NCI-H1105 treated with DMSO at 0.1 percent for 48 hours (cell line): ENCODE measurements at places on chromosomes 4 and X.
A peak's percentile ranks its signal among the peaks of the same experiment; 100 is the strongest.

DNA sequence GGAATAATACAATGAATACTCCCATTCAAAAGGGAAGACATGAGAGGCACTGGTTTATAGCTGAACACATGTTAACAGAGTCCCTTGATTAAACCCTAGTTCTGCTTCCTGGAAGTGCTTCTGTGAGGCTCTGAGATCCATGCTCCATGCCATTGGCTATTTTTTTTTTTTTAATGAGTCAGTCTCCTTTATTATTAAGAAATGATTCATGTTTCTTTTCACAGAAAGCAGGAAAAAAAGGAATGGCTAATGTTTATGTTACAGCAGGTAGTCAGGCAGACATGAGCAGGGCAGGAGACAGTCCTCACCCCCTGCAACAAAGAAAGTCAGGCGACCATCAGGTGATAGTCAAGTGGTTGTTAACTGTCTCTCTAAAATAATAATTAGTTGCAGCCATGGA is 598.7 kb downstream of the EPHA5 start:
- peak; percentile 65 for DNase-seq

GRCh38 chr4:113623274-113623894 is 138.2 kb downstream of the CAMK2D start:
- no peak for DNase-seq

GRCh38 chr4:15331930-15332329 is 95.9 kb upstream of the C1QTNF7 start:
- DNase-seq, result no peak

DNA sequence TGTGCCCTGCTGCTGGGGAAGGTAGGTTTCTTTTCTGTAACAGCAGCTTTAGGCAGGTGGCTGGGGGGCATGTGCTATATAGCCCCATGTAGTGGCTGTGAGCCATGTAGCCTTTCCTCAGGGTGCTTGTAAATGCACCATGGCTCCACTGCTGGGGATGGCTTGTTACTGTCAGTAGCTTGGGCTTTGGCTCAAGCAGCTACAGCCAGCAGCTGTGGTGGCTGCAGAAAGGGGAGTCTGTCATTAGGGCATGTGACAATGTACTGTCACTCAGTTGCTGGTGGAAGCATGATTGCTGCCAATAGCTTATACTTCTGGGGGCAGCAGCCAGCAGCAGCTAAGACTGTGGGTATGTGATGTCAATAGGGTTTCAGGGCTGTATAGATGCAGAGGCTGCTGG is 33.9 kb upstream of the DDIT4L start:
- DNase-seq, result no peak

- no peak for DNase-seq
Observed at GRCh38 chr4:184765473-184766340, 31.8 kb upstream of the CENPU start.

DNA sequence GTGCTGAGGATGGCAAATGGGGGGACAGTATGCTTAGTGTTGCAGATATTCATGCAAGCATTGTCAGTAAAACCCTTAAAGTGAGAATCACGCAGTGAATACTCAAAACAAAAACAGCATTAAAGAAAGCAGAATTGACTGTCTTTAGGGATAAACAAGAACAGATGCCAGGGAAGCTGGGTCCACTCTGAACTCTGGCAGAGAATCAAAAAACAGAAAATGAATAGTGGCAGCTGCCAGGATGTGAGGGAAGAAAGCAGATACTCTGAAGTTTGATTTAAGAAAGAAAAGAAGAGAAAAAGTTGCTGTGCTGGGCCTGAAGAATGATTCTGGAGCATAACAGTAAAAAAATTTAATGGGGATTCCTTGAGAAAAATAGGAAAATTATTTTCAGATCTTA is 131.5 kb downstream of the GABRA2 start:
- DNase-seq, result peak; percentile 28

- DNase-seq, result no peak
Observed at GRCh38 chr4:95979961-95980876, 140.3 kb downstream of the PDHA2 start.

- no peak for DNase-seq
Observed at GRCh38 chr4:184506527-184507121, 32.3 kb upstream of the IRF2 start.

DNA sequence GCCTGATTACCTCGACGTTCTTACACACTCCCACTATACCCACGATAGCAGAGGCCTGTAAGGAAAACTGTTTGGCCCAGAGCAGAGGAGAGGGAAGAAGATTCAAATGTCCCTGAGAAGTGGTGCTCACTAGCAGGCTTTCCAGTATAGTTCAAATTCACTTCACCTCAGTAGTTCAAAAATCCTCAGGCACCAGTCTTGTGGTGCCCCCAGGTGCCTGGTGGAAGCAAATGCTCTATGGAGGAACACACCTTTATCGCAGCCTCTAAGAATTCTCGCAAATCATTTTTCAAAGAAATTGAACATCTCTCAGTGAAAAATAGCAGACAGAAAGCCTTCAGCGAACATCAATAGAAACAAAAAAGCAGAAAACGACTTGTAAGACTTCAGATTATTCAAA is 12.2 kb upstream of the MTMR1 start:
- peak; percentile 59 for DNase-seq

- no peak for DNase-seq
Observed at GRCh38 chr4:38804654-38805295, at the start of gene TLR1. TSS of gene TLR1 (minus strand) at chr4:38804791. CDS start at chr4:38798831, 5,960 bp downstream.

DNA sequence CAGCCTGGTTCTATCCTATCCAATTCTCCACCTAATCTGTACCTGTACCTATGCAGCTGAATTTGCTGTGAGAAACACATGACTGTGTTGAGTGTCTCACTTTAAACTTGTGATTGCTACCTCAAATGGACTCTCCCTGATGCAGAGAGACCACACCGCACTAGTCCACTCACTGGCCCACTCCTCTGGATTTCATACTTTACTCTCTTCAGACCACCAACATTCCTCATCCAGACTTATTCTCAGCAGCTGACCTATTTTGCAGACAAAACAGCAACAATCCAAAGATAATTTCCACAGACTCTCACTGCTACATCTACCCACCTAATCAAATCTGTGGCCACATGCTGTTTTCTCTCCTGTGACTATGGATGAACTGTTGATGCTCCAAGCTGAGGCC is 45.2 kb downstream of the ACSL4 start:
- DNase-seq, result no peak

DNA sequence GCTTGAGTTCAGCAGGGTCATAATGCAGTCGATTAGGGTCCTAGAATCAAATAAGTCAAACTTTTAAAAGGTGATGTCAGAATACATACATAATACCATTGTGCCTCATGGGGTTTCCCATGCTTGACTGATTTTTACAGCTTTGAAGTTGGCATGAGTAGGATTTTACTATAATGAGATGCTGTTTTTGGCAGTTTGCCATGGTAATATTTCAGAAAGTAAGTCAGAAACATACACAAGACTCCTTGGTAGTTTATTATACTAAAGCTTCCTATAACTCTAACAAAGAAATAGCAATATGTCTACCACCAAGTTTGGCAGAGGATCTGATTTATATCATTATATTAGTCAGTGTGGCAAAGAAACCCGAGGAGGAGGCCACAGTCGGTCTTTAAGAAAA is 45.2 kb downstream of the PHKA2 start:
- peak; percentile 72 for DNase-seq

DNA sequence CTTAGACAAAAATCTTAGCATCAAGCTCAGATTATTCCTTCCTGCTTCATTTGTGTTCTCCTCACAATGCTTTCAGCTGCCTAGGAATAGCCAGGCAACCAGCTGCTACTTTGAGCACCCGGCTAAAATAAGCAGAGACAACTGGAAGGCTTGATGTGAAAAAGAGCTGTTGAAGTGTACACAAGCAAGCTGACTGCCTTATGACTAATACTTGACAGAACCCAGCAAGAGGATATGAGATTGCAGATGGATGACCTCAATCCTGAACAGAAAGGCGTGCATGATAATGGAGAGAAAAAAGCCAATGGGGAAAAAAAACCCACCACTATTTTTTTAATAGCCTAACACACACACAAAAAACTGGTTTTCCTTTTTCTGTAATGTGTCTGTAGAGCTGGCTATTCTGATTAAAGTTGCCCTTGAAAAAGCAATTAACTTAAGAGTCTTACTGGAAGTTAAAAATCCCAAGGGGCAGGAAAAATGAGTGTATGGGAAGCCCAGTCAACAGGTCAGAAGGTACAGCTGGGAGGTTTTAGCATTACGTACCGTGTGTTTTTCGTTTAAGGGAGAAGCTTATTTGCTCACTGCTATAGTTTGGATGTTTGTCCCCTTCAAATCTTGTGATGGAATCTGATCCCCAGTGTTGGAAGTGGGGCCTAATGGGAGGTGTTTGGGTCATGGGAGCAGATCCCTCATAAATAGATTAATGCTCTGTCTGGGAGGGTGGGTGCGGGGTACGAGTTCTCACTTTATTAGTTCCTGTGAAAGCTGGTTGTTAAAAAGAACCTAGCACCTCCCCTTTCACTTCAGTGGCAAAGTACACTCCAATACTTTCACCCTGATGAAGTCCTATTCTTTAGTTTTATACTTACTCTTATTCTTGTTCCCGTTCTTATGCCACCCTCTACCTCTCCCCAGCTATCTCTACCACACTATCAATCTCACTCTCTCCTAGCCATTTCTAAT is 37.1 kb upstream of the HERC6 start:
- peak; percentile 0 for DNase-seq

- DNase-seq, result no peak
Observed at GRCh38 chrX:9573282-9574106, 108.6 kb downstream of the TBL1X start.
